Glutamatergic neuron (in vitro differentiated cells): ENCODE measurements at places on chromosomes 11 and 22.

- no peak for DNase-seq
Measured at GRCh38 chr11:278001-278951, at the start of gene NLRP6. NLRP6 (plus strand) TSS chr11:278407; CDS start chr11:278570, 163 bp downstream.

- DNase-seq, result no peak
Measured at GRCh38 chr11:68300076-68300830, 12.1 kb upstream of the LRP5 start.

DNA sequence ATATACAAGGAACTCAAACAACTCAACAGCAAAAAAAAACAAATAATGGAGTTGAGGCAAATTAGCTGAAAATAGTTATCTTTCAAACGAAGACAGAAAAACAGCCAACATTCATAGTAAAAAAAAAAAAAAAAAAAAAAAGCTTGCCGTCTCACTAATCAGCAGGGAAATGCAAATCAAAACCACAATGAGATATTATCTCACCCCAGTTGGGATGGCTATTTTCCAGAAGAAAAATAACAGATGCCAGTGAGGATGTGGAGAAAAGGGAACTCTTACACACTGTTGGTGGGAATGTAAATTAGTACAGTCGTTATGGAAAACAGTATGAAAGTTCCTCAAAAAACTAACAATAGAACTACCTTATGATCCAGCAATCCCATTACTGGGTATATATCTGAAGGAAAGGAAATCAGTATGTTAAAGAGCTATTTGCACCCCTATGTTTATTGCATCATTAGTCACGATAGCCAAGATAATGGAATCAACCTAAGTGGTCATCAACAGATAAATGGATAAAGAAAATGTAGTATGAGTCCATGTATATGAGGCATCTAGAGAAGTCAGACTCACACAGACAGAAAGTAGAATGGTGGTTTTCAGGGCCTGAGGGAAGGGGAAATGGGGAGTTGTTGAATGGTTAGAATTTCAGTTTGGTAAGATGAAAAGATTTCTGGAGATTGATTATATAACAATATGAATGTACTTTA, 56.0 kb downstream of the USP35 start:
- DNase-seq, result no peak

GRCh38 chr11:69425444-69425843, 56.0 kb upstream of the LINC01488 start:
- DNase-seq, result no peak

- DNase-seq, result no peak
Measured at GRCh38 chr11:132895340-132895739, 637.0 kb downstream of the OPCML start.

DNA sequence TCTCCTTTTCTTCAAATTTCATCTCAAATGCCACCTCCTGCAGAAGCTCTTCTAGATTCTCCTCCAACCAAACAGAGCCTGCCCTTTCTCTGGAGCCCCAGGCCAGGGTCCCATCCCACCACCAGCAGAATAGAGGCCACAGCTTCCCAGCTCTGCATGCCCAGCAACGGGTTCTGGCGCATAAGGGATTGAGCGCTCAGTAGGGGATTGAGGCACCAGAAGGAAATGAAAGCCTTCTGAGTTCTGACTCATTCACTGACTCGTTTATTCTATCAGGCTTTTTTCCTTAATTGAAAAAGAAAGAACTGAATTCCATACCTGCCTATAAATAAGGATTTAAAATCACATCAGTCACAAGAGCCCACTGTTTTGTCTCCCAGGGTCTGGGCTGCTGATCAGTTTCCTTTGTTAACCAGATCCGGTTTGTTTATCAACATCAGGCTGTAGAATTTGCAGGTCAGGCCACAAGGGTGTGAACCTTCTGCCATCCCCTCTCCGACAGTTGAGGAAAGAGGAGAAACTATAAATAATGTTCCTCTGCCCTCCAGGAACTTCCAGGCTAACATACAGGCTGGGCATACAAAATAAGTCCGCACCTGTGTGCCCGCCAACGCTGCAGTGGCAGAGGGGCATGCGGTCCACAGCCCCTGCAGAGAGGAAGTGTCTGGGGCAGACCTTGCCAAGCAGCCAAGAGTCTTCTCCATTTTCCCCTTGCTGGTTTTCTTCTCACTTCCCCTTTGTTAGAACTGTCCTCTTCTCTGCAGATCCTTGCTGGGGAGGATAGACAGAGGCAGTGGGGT, 63.5 kb upstream of the PRDM11 start:
- DNase-seq, result no peak

DNA sequence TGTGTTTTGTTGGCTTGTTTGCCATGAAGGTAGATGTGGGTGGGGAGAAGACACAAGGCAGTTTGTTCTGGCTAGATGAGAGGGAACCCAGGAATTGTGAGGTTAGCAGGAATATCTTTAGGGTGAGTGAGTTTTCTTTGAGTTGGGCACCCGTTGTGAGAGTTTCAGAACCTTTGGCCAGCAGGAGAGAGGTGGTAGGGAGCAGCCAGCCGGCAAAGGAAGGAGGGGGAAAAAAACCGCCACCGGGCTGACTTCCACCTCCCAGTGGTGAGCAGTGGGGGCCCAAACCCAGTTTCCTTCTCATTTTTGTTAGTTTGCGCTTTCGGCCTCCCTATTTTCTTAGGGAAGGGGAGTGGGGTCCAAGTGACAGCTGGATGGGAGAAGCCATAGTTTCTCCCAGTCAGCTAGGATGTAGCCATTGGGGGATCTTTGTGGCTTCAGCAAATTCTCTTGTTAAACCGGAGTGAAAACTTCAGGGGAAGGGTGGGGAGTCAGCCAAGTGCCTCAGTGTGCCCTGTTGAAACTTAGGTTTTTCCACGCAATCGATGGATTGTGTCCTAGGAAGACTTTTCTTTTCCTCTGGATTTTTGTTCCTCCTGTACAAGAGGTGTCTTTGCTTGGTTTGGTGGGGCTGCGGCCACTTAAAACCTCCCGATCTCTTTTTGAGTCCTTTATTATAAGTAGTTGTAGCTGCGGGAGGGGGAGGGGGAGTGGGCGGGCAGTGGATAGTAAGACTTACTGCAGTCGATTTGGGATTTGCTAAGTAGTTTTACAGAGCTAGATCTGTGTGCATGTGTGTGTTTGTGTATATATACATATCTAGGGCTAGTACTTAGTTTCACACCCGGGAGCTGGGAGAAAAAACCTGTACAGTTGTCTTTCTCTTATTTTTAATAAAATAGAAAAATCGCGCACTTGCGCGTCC, 1.1 kb upstream of the GCAT start:
- no peak for DNase-seq

- DNase-seq, result no peak
Measured at GRCh38 chr11:58573451-58574104, 2.1 kb downstream of the LPXN start.

GRCh38 chr11:27723687-27724086, 23.4 kb upstream of the BDNF start:
- no peak for DNase-seq

DNA sequence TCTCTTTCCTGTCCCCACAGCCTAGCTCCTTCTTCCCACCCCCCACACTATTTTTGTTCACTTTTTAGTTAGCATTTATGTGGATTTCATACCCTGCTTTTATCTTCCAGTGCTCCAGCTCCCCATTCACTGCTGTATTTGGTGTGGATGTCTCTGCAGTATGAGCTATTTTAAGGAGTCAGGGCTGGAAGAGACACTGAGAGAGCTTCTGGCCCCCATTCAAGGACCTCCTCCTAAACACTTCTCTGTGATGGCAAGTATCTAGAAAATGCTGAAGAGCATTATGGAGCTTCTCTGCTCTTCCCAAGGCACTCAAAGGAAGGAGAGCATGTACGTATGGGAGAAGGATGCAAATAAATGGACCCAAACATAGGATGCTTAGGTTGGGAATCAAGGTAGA, 79.5 kb downstream of the RAB30 start:
- no peak for DNase-seq
